ENCODE measurements at places on chromosomes 1 and 21.

DNA sequence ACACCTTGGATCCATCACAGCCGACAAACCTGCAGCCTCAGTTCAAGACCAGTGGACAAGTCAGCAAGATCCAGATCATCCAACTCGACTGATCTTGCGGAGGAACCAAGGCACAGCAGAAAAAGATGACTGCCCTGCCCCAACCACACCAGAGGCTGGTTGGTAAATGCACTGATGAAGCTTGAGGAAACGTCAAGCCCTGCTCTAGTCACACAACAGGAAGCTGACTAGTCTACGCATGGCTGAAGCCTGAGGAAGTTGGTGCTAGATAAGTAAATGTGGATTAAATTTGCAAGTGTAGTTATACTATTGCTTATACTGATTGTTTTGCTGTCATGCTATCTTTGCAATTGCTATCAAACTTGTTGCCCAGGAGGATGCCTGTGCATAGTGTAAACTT, 89.0 kb downstream of the LIPI start:
- no peak for DNase-seq

- no peak for DNase-seq
Observed at GRCh38 chr1:89125240-89125912, 538 bp downstream of the GBP2 start.

DNA sequence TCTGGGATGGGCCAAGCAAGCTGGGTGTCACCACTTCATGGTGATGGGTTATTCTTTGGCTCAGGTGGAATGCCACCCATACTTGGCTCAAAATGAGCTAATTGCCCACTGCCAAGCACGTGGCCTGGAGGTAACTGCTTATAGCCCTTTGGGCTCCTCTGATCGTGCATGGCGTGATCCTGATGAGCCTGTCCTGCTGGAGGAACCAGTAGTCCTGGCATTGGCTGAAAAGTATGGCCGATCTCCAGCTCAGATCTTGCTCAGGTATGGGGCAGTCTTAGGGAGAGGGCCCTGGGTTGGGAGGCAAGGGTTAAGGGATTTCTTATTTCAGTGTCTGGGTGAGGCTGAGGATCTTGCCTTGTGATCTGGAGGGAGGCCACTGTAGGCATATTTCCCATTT, 15.4 kb upstream of the NASP start:
- DNase-seq = no peak

GRCh38 chr1:171160211-171160610, 24.9 kb upstream of the FMO2 start:
- DNase-seq = no peak

DNA sequence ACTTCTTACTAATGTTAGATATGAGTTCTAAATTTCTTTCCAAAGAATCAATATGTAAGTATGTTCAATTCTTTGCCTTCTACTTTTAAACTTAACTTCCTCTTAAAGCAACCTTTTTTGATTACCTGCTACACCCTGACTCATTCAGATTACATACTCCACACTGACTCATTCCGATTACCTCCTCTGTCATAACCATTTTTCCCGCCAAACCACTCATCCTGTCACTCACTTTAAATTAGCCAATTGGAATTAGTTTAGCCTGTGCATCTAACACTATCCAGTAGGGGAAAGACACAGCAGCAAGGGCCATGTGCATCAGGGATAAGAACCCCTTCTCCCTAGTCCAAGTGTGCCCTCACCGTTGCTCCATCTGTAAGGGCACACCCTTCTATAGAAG, 815.5 kb downstream of the BRINP3 start:
- DNase-seq = no peak

- DNase-seq = no peak
Observed at GRCh38 chr1:167276969-167277368, 56.3 kb downstream of the POU2F1 start.

DNA sequence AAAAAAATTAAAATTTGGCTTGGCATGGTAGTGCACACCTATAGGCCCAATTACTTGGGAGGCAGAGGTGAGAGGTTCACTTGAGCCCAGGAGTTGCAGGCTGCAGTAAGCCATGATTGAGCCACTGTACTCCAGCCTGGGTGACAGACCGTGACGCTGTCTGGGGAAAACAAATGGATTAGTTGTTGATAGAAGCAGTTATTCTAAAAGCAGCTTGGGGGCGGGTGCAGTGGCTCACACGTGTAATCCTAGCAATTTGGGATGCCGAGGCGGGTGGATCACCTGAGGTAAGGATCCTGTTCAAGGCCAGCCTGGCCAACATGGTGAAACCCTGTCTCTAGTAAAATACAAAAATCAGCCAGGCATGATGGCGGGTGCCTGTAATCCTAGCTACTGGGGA, 40.3 kb downstream of the KIF1B start:
- no peak for DNase-seq

DNA sequence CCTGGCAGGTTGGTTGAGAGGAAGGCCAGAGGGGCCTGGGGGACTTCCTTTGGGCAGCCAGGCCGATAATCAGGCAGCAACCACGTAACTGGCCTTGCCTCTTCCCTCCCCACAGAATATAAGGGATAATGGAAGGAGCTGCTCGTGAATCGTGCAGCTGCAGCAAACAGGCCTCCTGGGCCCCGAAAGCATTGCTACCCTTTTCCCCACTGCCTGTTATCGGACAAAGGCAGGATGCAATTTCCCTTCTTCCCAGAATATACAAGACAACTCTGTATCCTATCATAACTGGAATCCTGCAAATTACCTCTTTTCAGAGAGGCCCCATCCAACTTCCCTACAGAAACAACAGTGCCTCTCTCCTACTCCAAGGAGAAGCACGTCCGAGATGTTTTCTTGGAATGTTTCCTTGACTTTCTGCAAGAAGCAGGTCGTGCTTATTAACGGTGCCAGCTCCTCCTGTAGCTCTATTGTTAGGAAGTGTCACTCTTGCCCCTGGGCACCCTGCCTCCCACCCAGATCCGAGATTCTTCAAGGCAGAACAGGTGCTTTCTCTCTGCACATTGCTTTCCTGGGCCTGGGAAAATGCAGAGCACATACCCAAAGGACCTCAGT, 106.0 kb upstream of the TIAM1 start:
- no peak for DNase-seq

DNA sequence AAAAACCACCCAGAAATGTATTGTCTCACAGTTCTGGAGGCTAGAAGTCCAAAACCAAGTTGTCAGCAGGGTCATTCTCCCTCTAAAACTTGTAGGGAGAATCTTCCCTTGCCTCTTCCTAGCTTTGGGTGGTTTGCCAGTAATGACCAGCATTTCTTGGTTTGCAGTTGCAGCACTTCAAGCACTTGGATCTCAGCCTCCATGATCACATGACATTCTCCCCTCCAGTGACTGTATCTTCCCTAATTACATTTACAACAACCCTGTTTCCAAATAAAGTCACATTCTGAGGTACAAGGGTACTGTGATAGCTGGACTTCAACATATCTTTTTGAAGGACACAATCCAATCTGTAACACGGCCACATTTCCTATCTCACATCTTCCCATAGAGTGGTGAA, 37.2 kb downstream of the EVI5 start:
- DNase-seq = no peak

GRCh38 chr1:39509360-39510009, 18.0 kb downstream of the BMP8A start:
- DNase-seq = no peak

GRCh38 chr1:234212764-234213657, 160.2 kb upstream of the COA6 start:
- no peak for DNase-seq

GRCh38 chr1:10515976-10516750, 41.4 kb downstream of the PEX14 start:
- DNase-seq = no peak

Measured in iPS DF 19.7 (cell line).